ENCODE measurements at places on chromosomes 3 and 15. TPM values are rescaled to one million over a fixed set of nuclear protein-coding genes. Genes with fewer than 3 reads are reported as not detected.

Gene P2RY14
- total RNA-seq: 7.2 TPM

Gene KLF15
- total RNA-seq: 44.6 TPM

- H3K27me3 ChIP-seq: no peaks in the 10 kb centered on the region
- no peak for DNase-seq
- H3K4me3 ChIP-seq: no peak overlapping the region
These were observed 39.1 kb downstream of the TKT start for GRCh38 chr3:53216723-53217122.

DNA sequence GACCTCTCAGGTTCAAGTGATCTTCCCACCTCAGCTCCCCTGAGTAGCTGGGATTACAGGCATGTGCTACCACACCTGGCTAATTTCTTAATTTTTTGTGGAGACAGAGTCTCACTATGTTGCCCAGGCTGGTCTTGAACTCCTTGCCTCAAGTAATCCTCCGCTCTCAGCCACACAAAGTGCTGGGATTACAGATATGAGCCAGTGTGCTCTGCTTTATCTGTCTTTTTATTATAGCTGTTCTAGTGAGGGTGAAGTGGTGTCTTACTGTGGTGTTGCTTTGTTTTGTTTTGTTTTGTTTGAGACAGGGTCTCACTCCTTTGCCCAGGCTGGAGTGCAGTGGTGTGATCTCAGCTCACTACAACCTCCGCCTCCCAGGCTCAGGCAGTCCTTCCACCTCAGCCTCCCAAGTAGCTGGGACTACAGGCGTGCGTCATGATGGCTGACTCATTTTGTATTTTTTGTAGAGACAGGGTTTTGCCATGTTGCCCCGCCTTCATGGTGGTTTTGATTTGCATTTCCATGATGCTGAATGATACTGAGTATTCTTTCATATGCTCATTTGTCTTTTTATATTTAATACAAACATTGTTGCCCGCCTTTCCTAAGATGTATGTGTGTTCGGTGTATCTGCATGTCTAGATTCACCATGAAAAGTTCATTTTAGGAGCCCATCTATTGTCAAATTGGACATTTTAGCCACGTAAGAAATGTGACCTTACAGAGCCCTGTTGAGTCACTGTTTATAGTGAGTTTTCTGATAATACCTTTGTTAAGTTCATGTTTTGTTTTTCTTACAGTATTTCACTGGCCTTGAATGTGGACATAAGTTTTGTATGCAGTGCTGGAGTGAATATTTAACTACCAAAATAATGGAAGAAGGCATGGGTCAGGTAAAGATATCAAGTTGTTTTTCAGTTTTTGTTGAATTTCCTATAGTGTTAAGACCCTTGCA lies 80.6 kb downstream of the ARIH1 start:
- H3K4me3 ChIP-seq: no peak overlapping the region
- DNase-seq: no peak
- H3K27ac ChIP-seq: no peak overlapping the region
- H3K4me1 ChIP-seq: no peaks in the 10 kb centered on the region

DNA sequence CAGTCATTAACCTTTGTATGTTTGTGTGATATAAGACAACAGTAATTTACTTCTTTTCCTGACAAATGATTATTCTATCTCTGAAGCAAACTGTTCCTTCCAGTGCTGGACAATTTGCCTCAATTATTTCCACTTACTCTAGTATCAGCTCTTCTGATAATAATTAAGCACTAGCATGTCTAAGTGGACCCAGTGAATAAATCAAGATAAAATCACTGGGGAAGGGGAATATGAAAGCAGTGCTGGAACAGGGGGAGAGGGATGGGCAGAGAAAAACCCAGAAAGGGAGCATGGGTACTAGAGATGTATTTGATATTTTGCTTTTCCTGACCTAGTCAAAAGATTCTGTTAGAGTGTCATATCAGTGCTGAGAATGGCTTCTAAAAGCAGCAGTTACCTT lies 54.2 kb downstream of the SYN2 start:
- H3K4me3 ChIP-seq: no peak overlapping the region
- no peaks in the 10 kb centered on the region for H3K36me3 ChIP-seq
- peaks cover 2% of the 10 kb centered on the region for H3K27me3 ChIP-seq
- H3K4me1 ChIP-seq: no peaks in the 10 kb centered on the region

- H3K27ac ChIP-seq: no peak overlapping the region
- no peak for DNase-seq
- H3K36me3 ChIP-seq: no peaks in the 10 kb centered on the region
- no peaks in the 10 kb centered on the region for H3K27me3 ChIP-seq
- H3K4me3 ChIP-seq: no peak overlapping the region
These were observed 5.5 kb upstream of the CD200 start for GRCh38 chr3:112327371-112327951.

- no peaks in the 10 kb centered on the region for H3K27me3 ChIP-seq
- peaks cover 32% of the 10 kb centered on the region for H3K4me1 ChIP-seq
- DNase-seq: no peak
- no peak overlapping the region for H3K4me3 ChIP-seq
- H3K36me3 ChIP-seq: no peaks in the 10 kb centered on the region
These were observed 30.6 kb downstream of the SNRK start for GRCh38 chr3:43316783-43317460.

Measured in upper lobe of right lung (tissue), 1 donor.